Psoas muscle (tissue), 8 donors: ENCODE measurements at places on chromosomes 11 and 22.

GRCh38 chr11:1743585-1744136 lies 6.7 kb downstream of the IFITM10 start:
- peak; percentile 40 for DNase-seq

DNA sequence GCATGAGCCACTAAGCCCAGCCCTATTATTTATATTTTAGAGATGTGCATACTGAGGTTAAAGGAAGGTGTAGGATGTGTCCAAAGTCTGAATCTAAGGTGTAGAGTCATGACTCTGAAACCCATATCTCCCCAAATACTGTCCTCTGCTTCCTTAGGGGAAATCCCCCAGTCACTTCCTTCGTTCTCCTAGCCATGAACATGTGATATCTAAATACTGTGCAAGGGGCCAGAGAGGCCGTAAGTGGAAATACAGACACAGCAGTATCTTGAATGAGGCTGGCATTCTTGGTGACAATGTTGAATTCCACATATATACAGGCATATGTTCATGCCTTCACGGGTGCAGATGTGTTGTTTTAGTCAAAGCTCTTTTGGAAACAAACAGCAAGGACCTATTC lies 21.3 kb upstream of the PATZ1 start:
- DNase-seq, result no peak

DNA sequence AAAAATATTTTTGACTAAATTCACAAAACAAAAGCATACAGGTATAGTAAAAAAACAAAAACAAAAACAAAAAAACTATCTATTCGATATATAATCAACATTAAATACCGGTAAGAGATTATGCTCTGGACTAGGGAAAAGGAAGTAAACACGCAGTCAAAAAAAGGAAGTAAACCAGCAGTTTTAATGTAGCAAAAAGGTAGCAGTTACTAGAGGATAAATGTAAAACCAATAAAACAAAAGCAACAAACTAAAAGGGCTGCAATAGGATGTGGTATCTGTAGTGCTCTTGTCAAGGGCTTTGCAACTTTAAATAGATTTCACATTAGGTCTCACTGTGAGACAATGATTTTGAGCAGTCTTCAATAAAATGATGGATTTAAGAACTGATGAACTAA lies 2.4 kb downstream of the TRIM22 start:
- DNase-seq, result no peak

- no peak for DNase-seq
These were observed at the start of gene SEC14L3 for GRCh38 chr22:30471616-30472318. Gene SEC14L3, minus strand, starts transcription at chr22:30472017. Its CDS starts 59 bp downstream, at chr22:30471958.

DNA sequence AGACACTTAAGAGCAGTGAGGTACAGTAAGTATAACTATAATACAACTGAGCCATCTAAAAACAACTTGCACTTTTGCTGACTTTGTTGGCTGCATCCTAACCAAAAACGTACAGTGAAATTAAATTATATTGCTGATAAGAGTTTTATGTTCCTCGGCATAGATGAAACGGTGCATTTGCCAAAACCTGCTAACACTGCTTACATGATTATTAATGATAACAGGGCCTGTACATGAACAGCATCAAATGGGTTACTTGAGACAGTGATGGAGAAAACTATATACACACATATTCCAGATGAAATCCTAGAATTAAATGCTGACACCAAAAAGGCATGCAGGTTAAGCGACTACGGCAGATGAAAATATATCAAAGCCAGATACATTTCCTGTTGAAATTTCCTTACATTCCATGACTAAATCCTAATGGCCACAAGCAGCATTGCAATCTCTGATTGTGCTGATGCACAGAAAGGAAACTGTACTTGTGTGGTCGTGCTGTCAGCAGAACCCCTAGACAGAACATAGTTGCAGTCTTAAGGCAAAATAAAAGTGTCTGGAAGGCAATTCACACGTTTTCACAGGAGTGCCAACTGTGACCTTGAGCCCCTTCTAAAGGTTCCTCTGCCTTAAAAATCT lies 143.9 kb downstream of the CADM1 start:
- DNase-seq, result no peak

- DNase-seq, result peak; percentile 86
These were observed 18.0 kb upstream of the IL17REL start for GRCh38 chr22:50030297-50031188.

GRCh38 chr11:88293931-88294330 lies 43.6 kb downstream of the CTSC start:
- no peak for DNase-seq

DNA sequence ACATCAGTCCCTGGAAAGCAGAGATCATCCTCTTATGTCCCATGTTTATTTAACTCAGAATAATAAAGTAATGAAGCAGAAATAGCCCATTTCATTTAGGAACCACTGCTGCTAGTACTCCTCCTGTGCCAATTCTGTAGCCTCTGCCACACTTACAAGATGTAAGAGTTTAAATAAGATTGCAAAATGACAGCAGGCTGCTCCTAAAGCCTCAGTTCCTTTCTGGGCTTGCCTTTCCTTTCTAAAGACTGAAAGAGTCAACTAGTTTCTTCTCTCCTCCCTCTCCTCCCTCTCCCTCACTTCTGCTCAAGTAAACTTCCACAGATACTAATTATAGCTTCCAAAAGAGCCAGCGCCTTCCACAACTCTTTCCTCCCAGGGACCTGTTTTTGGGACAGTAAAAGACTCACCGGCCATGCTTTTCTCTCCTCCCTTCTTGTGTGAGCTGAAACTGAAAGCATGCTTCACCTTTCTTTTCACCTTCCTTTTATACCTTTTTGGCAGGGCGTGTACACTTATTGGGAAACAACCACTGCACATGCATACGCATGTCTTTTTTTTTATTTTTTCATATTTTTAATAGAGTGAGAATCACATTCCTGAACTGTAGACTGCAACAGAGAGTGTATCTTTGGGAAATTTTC lies 26.1 kb upstream of the CARD16 start:
- DNase-seq, result no peak

DNA sequence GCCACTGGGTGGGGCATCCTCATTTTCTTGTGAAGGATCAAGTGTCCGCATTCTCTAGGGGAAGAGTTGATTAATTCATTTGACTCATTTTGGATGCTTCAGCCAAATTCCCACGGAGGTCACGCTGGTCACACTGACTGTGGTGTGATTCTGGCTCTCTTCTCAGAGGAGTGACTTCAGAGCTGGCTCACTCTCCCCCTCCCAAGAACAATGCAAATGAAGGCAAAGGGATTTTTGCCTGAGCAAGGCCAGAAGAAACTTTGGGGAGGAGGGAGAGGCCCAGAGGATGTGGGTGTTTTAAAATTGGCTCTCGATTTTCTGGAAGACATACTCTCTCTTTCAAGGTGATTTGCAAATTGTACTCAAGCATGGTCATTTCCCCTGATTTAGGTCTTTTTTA lies 51.1 kb upstream of the LMO2 start:
- peak; percentile 57 for DNase-seq
